ENCODE measurements at places on chromosomes 5 and 9. TPM values are rescaled to one million over a fixed set of nuclear protein-coding genes. Genes with fewer than 3 reads are reported as not detected.

DNA sequence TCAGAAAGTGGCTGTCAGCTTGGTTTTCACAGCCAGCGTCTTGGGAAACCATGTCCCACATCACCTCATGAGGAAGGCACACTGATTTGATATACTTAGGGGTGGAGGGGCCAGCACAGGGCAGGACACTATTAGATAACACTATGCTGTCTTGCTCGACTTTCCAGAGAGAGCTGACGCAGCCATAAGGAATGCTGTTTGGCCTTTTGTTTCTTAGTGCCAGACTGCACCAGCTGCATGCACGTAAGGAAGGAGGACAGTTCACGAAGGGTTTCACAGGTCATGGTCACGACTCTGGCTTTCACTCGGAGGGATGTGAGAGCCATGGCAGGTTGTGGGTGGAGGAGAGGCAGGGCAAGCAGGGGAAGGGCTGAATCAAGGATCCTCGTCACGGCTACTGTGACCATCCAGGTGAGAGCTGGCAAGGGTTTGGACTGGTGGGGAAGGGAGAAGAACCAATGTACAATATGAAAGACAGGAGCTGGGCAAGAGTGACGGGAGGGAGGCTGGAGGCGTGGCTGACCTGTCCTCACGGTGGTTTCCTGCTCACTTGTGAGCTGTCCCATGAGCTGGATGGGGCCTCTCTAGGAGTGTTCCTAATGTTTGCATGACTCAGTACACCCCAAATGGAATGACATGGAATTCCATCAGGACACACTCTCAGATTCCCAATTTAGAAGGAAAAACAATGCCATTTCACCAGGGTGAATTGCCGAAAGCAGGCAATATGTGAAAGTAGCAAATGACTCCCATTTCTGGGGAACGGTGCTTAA lies 61.7 kb downstream of the OTULIN start:
- DNase-seq = no peak
- no peaks in the 10 kb centered on the region for H3K27me3 ChIP-seq
- H3K4me1 ChIP-seq = peaks cover 21% of the 10 kb centered on the region

DNA sequence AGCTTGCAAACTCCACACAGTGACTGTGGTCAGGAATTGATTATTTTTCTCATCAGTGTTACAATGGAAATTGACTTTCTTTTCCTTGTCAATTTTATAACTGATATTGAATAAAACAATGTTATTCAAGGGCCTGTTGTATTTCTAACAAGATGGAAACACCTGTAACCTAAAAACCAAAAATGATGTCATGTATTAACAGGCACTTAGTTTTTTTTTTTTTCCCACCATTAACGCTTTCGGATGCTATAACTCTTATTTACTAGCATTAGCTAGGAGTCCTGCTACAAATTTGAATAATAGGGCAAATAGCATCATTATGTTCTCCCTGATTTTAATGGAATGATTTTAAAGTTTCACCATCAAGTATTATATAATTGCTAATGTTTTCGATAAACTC lies 30.3 kb downstream of the RNF180 start:
- H3K4me3 ChIP-seq = no peak overlapping the region
- no peaks in the 10 kb centered on the region for H3K4me1 ChIP-seq
- no peak overlapping the region for H3K27ac ChIP-seq
- H3K36me3 ChIP-seq = no peaks in the 10 kb centered on the region

DNA sequence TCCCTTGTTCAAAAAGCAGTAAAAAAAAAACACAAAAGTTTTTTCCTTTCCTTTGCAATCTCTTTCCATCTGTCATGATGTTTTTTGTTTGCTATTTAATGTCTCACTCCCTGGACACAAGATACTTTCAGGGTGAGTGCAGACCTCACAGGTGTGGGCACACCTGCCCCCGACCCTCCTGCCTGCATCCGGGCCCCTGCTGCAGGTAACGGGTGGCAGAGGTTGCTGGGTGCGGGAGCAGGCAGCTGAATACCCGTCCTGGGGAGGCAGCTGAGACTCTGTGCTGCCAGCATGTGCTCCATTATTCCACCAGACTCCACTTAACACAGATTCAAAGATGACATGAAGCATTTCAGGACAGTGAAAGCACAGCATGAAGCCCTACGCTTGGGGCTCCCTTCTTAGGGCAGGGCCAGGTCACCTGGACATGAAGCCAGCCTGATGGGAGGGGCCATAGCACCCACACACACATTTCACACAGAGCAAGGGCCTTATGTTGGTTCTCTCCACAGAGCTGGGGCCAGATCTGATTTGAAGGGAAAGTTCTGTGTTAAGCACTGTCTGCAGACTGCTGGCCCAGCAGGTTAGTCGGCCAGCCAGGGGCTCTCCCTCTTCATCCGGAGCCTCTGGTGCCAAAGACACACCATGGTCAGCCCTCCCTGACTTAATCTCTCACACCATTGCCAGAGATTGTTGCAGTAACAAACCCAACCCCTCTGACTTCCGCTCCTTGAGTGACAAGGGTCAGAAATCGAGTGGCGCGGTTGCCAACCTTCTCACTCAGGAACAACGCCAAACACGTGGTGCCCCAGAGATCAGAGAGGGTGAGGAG lies 13.0 kb downstream of the NEK6 start:
- H3K27ac ChIP-seq = no peak overlapping the region
- H3K27me3 ChIP-seq = no peaks in the 10 kb centered on the region

GRCh38 chr5:92653730-92654461 lies 927.1 kb downstream of the NR2F1-AS1 start:
- no peak overlapping the region for H3K27ac ChIP-seq
- no peak for DNase-seq
- no peak overlapping the region for H3K4me3 ChIP-seq
- H3K36me3 ChIP-seq = no peaks in the 10 kb centered on the region

The TNFSF15 gene
- total RNA-seq = 2.1 TPM

The RNF14 gene
- total RNA-seq = 37.3 TPM

The CEP72 gene
- total RNA-seq = 24.8 TPM

The ST8SIA4 gene
- 5.5 TPM for total RNA-seq
